ENCODE measurements at places on chromosomes 12 and 14.

GRCh38 chr12:27555925-27556778 is 32.1 kb downstream of the PPFIBP1 start:
- no peak for DNase-seq

DNA sequence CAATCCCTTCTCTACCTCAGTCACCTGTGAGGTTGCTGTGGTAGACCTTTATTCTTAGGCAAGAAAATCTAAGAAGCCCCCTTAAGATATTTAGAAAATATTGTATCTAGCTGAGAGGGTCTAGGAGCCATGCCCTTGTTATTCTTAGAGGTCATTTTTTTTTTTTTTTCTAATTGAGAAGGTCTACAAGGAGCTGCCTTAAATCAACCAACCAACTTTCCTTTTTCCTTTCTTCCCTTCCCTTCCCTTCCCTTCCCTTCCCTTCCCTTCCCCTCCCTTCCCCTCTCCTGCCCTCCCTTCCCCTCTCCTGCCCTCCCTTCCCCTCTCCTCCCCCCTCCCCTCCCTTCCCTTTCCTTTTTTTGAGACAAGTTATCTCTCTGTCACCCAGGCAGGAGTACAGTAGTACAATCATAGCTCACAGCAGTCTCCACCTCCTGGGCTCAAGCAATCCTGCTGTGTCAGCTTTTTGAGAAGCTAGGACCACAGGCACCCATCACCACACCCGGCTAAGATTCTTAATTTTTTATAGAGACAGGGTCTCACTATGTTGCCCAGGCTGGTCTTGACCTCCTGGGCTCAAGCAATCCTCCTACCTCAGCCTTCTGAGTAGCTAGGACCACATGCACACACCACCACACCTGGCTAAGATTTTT is 668.4 kb upstream of the FBXO33 start:
- no peak for DNase-seq

DNA sequence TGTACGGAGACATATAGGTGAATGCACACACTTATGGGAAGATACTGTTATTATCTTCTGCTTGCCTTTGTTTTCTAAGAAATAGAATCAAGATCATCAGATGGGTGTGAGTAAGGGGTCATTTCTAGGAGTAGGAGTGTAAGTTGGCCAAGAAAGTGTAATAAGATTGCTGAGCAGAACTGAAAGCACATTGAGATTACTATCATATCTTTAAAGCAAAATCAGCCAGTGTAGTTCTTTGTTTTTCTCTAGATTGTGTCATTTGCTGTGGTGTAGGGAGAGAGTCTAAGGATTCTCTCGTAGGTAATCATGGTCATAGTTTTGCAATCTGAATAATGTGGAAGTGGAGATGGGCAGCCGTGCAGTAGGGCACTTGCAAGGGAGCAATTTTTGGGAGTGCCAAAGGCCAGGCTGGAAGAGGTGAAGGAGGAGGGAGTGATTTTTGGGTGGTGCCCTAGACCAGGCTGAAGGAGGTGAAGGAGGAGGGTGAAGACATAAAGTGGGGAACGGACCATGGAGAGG is 131.6 kb downstream of the RGS6 start:
- no peak for DNase-seq

GRCh38 chr14:73168691-73169090 is 32.4 kb downstream of the PSEN1 start:
- no peak for DNase-seq

Measured in activated CD4-positive, alpha-beta T cell treated with anti-CD3 and anti-CD28 coated beads, Interleukin-2, amount 50 U/mL, for 1 hour (primary cell).